ENCODE measurements at places on chromosomes 12 and 14. TPM values are rescaled to one million over a fixed set of nuclear protein-coding genes. Genes with fewer than 3 reads are reported as not detected.
A peak's percentile ranks its signal among the peaks of the same experiment; 100 is the strongest.

Gene MGP
- 16.7 TPM for total RNA-seq

- no peak for ATAC-seq
These were observed 201.0 kb downstream of the GXYLT1 start for GRCh38 chr12:41943671-41944070.

- ATAC-seq = no peak
These were observed 30.6 kb upstream of the KICS2 start for GRCh38 chr12:64252681-64253080.

Gene ANKS1B
- total RNA-seq = 2.8 TPM

GRCh38 chr12:118102070-118102469, 1.7 kb downstream of the VSIG10 start:
- peak; percentile 47 for ATAC-seq

- ATAC-seq = peak; percentile 62
These were observed 767 bp upstream of the TCP11L2 start for GRCh38 chr12:106301611-106302321.

Data from esophagus mucosa (tissue), 1 donor.